Common myeloid progenitor, CD34-positive (primary cell): ENCODE measurements at places on chromosomes 1 and 21.
A peak's percentile ranks its signal among the peaks of the same experiment; 100 is the strongest.

DNA sequence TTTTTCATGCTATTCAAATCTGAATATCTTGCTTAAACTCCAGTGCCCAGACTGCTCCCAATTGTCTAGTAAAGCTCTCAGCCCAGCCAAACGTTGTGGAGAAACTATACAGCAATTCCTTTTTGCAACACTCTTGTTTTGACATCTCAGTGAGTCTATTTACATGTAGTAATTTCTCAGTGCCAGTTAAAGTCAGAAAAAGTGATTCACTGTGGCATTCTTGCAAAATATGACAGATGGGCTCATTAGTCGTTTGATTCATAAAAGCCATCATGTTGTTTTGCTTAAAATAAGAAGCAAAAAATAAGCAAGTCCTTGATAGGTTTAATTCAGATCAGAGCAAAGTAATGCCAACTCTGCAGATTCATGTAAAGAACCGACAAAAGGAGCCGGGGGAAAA is 20.7 kb upstream of the TMPRSS15 start:
- no peak for DNase-seq

DNA sequence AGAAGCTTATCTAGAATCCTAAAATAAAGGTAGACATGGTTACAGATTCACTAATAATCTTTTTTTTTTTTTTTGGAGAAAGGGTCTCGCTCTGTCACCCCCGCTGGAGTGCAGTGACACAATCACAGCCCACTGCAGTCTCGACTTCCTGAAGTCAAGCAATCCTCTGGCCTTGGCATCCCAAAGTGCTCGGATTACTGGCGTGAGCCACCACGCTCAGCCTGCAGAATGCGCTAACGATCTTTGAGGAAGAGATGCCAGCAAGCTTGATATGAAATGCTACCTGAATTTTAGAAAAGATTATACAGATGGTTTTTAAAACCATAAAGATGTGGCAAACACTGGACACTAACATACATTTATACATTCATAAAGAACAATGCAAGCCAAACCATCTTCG is 4.1 kb upstream of the GNPAT start:
- DNase-seq, result no peak

DNA sequence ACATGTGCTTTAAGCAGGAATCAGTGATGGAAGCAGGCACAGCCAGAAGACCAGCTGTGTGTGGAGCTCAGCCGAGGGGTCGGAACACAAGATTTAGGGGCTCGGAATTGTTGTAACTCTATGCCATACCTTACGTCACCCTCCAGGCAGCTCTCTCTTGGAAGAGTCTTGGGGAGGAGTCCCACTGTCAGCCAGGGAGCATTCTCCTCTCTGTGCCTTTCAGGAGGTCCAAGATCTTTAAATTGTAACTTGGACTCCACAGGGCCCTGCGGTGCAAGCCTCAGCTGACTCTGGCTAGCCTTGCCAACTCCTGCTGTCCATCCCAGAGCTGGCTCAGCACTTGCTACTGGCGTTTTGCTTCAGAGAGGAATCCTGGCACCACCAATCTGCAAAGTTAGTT is 26.4 kb upstream of the ROR1 start:
- no peak for DNase-seq

- peak; percentile 10 for DNase-seq
Measured at GRCh38 chr1:193368302-193368701, 181.9 kb upstream of the B3GALT2 start.

DNA sequence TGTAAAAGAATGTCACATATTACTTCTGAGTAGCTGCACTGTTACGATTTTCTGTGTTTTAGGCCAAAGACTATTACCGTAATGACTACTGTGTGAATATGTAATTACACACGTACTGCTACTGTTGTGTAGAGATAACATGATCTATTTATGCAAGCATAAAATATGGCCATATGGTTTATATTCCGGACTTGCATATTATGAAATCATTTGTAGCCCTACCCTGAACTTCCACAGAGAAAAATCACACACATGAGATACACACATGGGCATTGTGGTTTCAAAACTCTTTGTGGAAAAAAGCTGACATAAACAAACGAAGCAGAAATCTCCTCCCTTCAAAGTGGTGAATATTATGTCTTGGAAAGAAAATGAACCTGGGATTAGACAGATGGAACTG is 373.0 kb upstream of the ADAMTS5 start:
- DNase-seq, result no peak

GRCh38 chr1:245686006-245686405 is 531.2 kb downstream of the KIF26B start:
- no peak for DNase-seq

- DNase-seq, result no peak
Measured at GRCh38 chr1:17682400-17682799, 72.7 kb upstream of the ACTL8 start.
